Osteoblast (primary cell): ENCODE measurements at places on chromosomes 3 and 15. TPM values are rescaled to one million over a fixed set of nuclear protein-coding genes. Genes with fewer than 3 reads are reported as not detected.

DNA sequence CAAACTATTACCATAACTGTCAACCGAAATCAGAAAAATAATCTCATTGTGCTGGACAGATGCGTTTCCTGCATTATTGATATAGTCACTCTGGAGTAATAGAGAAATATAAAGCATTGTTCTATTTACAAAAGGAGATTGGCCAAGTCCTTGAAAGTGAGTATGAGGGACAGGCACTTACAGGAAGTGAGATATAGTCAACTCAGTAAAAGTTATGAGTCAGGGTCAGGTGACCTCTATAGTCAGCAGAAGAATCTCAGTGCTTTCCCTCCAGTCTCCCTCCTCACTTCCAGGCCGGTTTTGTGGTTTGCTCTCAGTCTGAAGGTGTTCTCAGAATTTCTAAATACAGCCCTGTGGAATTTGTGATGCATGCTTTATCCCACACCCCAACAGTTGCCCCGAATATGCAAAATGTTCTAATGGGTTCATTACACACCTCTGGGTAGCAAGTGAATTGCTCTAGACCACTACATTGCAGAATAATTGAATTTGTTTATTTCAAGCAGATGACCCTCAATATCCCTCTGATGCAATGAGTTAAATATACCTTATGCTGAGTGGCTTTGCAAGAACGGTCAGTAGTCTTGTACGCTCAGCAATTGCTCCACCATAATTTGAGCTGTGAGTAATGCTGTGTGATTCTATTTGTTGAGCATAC is 787.7 kb downstream of the MCTP2 start:
- no peak overlapping the region for H3K27ac ChIP-seq
- no peaks in the 10 kb centered on the region for H3K4me1 ChIP-seq
- H3K27me3 ChIP-seq, result no peaks in the 10 kb centered on the region
- H3K4me3 ChIP-seq, result no peak overlapping the region

- peaks cover 14% of the 10 kb centered on the region for H3K4me1 ChIP-seq
- no peak overlapping the region for H3K27ac ChIP-seq
- H3K36me3 ChIP-seq, result peaks cover 20% of the 10 kb centered on the region
- H3K4me3 ChIP-seq, result no peak overlapping the region
These were observed 3.9 kb downstream of the CIAO2A start for GRCh38 chr15:64089543-64090280.

- no peaks in the 10 kb centered on the region for H3K27me3 ChIP-seq
- no peaks in the 10 kb centered on the region for H3K4me1 ChIP-seq
- no peak overlapping the region for H3K4me3 ChIP-seq
- H3K27ac ChIP-seq, result no peak overlapping the region
These were observed 191.6 kb downstream of the SV2B start for GRCh38 chr15:91291673-91292072.

- H3K4me3 ChIP-seq, result no peak overlapping the region
- no peak overlapping the region for H3K27ac ChIP-seq
- no peaks in the 10 kb centered on the region for H3K27me3 ChIP-seq
These were observed 13.5 kb downstream of the THRB start for GRCh38 chr3:24481193-24481592.

DNA sequence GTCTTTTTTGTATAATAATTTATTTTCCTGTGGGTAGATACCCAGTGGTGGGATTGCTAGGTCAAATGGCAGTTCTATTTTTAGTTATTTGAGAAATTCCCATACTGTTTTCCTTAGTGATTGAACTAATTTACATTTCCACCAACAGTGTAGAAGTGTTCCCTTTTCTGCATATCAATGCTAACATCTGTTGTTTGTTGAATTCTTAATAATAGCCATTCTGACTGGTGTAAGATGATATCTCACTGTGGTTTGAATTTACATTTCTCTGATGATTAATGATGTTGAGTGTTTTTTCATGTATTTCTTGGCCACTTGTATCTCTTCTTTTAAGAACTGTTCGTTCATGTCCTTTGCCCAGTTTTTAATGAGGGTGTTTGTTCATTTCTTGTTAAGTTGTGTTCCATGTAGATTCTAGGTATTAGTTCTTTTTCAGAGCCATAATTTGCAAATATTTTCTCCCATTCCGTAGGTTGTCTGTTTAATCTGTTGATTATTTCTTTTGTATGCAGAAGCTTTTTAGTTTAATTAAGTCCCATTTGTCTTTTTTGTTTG is 713.3 kb upstream of the EPHA6 start:
- H3K36me3 ChIP-seq, result no peaks in the 10 kb centered on the region
- no peaks in the 10 kb centered on the region for H3K27me3 ChIP-seq
- no peak overlapping the region for H3K27ac ChIP-seq
- H3K4me1 ChIP-seq, result no peaks in the 10 kb centered on the region
- no peak for DNase-seq
- no peak overlapping the region for H3K4me3 ChIP-seq

GRCh38 chr3:182606905-182607504 is 186.3 kb upstream of the ATP11B start:
- DNase-seq, result no peak
- no peak overlapping the region for H3K27ac ChIP-seq
- H3K36me3 ChIP-seq, result no peaks in the 10 kb centered on the region
- no peak overlapping the region for H3K4me3 ChIP-seq

The TOPAZ1 gene
- not detected in 2 replicates for total RNA-seq

The ROPN1 gene
- total RNA-seq, result not detected in 2 replicates

The C2CD4B gene
- not detected in 2 replicates for total RNA-seq

The LRRN1 gene
- total RNA-seq, result 3.5 and 4.0 TPM in 2 replicates

The SLC15A2 gene
- total RNA-seq, result under 0.01 and 0.29 TPM in 2 replicates
